ENCODE measurements at places on chromosomes 12 and 14.

DNA sequence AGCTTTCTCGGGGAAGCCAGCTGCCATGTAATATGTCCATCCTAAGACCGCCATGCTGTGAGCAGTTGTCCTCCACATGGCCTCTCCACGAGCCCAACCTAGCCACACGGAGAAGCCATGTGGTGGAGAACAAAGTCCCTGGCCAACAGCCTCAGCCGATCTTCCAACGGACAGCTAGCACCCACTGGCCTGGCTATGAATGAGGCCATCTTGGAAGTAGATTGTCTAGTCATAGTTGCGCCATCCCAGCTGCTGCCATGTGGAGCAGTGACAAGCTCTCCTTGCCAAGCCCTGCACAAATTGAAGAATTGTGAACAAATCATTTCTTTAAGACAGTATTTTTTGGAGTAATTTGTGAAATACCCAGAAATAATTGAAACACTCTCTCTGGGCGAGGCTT, 49.3 kb upstream of the USP44 start:
- no peak for DNase-seq

DNA sequence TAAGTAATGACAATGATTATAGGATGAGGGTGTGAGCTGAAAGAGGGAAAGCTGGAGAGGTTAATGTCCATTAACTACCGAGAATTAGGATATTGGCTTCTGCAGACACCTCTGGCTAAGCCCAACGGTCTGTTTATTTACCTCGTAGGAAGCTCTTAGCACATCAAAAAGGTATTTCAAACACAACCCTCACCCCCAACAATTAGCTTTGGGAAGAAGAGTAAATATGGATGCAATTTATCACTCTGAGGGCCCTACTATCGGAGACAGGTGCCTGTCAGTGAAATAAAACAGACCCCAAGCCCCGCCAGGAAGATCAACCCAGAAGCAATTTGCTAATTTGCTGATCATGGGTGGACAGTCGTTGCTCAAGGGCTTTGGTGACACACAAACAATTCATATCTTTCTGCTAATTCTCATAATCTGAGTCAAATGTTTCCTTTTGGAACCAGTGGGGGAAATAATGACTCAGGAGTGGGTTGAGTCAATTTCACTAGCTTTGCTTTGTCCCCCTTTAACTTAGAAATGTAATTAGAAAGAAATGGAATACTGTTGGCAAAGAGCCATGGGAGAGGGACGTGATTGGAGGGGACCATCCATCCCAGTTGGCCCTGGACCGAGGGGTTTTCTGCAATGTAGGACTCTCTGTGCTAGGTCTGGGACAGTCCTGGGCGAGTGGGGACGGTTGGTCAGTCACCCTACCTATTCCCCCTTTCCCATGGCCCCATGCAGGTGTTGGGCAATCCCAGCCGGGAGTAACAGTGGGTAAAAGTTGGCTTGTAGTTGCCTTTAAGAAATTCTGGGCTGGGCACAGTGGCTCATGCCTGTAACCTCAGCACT, 99.1 kb upstream of the MED13L start:
- peak; percentile 84 for DNase-seq

DNA sequence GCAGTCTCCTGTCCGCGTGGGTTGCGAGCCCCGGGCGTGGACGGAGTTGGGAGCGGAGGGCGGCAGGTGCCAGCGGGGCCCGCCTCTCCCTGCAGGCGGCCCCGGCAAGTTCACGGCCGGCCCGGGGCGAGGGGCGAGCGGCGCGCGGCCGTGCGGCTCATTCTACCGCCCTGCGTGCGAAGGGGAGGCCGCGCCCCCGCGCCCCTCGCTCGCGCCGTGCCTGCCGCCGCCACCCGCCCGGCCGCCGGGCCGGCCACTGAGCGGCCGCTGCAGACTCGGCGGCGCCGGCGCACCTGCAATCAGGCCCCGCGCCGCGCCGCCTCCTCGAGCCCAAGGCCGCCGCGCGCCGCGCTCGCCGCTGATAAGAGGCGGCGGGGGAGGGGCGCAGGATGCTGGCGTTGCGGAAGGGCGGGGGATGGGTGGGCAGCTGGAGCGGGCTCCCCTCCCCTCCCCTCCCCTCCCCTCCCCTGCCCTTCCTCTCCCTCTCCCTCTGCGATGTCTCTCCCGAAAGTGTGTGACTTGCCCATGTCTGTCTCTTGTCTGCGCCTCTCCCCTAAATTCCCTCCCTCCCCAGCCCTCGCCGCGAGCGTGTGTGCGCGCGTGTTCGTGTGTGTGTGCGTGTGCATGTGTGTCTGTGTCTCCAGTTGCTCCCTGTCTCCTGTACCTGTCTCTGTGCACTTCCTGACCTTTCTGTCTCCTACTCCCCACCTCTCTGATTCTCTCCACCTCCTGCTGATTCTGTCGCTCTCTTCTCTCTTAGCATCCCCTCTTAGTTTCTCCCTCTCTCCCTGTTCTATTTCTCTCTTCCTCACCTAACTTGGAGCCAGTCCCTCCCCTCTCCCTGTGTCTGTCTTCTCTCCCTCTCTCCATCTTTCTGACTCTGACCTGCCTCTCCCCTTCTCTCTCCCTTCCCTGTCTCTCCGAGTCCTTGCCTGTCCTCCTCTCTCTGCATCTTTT, 768.1 kb upstream of the TBX3 start:
- DNase-seq: peak; percentile 85

- DNase-seq: no peak
Observed at GRCh38 chr12:130828895-130829294, 10.2 kb downstream of the STX2 start.

- no peak for DNase-seq
Observed at GRCh38 chr12:67433385-67434175, 164.4 kb downstream of the CAND1 start.

- no peak for DNase-seq
Observed at GRCh38 chr12:8629486-8630033, 16.9 kb upstream of the AICDA start.
